ENCODE measurements at places on chromosomes 12 and 14.

DNA sequence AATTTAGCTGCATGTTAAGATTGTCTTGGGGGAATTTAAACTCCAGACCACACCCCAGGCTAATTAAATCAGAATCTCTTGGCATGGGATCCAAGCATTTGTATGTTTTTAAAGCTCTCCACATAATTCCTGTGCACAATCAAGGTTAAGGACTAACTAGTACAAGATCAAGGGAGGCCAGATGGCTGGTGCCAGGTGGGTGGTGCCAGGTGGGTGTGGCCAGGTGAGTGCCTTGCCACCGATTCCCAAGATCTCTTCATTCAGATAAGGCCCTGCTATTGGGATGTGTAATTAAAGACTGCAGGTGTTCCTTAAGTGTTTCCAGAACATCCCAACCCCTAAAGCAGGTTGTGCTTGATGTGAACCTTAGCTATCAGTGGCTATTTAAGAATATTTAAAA, 75.1 kb downstream of the NRXN3 start:
- no peak for DNase-seq

DNA sequence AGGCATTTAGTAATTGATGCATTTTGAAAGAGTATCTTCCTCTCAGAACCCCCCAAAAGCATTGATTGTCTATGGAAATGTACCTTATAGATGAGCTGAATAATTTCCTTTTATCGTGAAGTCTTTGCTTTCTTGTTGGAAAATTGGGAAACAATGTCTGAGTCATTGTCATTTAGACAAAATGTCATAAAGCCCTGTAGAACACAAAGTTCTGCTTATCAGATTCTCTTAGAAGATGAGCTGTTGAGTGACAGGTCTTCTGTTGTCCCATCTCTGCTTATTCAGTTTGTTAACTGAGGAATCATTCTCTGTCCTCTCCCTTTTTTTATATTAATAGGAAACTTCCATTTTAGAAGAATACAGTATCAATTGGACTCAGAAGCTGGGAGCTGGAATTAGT, 22.9 kb downstream of the MAPKAPK5 start:
- no peak for DNase-seq

GRCh38 chr14:100576091-100577085, 10.8 kb downstream of the BEGAIN start:
- no peak for DNase-seq

DNA sequence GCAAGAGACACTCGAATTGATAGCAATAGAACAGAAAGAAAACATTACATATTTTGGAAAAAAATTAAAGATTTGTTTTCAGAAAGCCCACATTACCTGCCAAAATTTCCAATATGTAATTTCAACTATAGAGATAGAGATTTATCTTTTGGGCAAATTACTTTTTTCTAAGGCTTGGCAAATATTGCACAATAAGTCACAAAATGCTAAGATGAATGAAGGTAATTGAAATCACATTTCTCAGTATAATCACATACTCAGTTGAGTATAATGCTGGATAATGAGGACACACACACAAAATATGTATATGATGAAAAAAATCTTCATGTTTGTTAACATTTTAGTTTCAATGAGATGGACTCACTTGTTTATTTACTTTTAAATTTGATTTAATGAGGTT, 189.2 kb upstream of the STXBP6 start:
- DNase-seq, result no peak

DNA sequence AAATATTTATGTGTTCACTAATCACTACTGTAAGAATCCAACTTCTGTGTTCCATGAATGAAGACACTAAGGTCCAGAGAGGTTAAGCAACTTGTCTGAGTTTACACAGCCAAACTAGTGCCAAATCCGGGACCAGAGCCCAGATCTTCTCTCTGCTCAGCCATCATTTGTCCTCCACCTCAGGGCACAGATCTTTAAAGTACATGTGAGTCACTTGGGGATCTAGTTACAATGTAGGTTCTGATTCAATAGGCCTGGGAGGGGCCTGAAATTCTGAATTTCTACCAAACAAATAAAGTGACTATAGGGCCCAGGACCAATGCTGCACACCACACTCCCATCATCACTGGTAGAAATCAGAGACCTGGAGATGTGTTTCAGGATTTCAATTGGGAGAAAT, 162.9 kb downstream of the GXYLT1 start:
- DNase-seq, result no peak

- DNase-seq, result no peak
These were observed 110.2 kb downstream of the SNAPC1 start for GRCh38 chr14:61872452-61872851.

DNA sequence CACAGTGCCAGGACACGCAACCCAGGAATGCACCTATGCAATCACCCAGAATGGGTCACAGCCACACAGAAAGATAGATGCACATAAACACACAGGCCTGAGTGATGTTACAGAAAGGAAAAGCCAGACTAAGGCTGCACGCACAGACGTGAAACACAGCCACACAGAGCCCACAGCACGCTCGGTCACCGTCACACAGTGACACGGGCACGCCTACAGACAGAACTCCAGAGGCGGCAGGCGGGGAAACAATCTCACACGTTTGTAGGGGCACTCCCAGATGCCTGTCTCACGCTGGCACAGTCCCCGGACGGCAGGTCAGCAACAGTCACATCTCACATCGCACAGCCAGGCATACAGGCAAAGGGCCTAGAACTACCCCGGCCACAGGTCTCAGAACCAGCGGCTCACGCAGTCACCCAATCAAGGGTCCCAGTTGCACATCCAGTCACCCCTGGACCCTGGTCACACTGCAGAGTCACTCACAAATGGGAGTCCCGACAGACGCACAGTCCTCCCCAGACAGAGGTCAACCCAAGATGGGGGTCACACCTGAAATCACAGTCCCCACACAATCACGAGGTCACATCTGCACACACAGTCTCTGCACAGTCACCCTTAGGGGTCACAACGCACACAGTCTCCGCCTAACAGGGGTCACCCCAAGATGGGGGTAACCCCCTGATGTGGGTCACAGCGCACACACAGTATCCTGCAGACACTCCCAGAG, 790 bp downstream of the SSH1 start:
- DNase-seq, result no peak

GRCh38 chr12:47947341-47947740, 16.1 kb upstream of the TMEM106C start:
- DNase-seq, result no peak

DNA sequence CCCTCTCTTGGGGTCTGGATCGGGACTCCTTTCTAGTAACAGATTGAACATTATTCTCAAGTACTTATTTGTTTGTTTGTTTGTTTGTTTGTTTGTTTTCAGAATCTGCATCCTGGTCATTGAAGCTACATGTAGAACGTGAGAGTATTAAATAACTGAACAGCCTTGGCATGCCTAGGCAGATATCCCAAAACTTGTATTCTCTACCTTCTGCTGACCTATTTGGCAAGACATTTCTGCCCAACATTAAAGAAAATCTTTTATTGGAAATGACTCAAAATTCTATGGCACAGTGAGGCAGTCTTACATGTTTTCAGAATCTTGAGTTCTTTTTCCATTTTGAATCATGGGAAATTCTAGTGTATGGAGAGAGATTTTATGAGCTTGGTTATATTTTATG, 165.1 kb upstream of the CNOT2 start:
- DNase-seq, result no peak

DNA sequence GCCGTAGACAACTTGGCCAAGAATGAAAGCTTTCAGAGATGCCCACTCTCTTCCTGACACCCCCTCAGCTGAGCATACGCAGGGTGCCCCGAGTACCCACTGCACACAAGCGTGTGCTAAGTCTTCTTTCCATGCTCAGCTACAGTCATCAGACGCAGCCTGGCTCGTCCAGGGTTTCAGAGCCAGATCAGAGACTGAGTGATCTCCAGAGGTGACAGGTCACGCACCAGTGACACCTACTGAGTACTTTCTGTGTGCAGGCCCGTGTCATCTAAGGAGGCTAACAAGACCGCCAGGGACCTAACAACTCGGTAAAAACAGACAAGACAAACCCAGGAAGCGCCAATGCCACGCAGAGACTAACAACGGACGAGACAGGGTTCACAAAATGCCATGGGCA, 25.1 kb downstream of the STX2 start:
- DNase-seq, result no peak

GRCh38 chr14:73696466-73697400, 17.5 kb downstream of the PNMA1 start:
- DNase-seq, result peak; percentile 78

- DNase-seq, result no peak
These were observed 159.4 kb downstream of the TSPAN9 start for GRCh38 chr12:3236345-3237187.

- peak; percentile 20 for DNase-seq
These were observed 3.9 kb downstream of the GZMH start for GRCh38 chr14:24605435-24606190.

- DNase-seq, result no peak
These were observed 125.6 kb downstream of the EML1 start for GRCh38 chr14:99918781-99919180.

- no peak for DNase-seq
These were observed 3.5 kb downstream of the ACRBP start for GRCh38 chr12:6643569-6644256.

DNA sequence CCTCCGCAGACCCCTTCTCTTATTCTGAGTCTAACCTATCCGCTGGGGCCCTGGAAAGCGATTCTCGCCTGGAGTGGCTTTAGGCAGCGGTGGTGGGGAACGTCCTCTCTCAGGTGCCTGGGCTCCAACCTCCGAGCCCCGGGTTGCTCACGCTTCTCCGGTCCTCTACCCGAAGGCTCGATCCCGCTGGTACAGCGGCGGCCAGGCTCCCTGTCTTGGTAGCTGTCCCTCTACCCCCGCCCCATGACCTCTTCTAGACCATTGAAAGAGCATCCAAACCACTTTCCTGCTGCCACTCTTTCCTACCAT, 505 bp upstream of the HEBP1 start:
- DNase-seq, result no peak

DNA sequence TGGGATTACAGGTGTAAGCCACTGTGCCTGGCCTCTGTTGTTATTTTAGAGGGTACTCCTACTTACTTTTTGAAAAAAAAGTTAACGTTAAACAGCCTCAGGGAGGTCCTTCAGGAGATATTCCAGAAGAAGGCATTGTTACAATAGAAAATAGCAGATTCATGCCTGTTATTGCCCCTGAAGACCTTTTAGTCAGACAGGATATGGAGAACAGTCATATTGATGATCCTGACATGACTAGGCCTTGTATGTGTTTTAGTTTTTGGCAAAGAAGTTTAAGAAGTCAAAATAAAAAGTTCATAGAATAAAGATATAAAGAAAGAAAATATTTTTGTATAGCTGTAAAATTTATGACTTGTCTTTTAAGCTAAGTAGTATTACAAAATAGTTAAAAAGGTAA, 45.3 kb downstream of the WASHC3 start:
- DNase-seq, result no peak

GRCh38 chr14:71800878-71801277, 131.4 kb upstream of the RGS6 start:
- DNase-seq, result no peak

DNA sequence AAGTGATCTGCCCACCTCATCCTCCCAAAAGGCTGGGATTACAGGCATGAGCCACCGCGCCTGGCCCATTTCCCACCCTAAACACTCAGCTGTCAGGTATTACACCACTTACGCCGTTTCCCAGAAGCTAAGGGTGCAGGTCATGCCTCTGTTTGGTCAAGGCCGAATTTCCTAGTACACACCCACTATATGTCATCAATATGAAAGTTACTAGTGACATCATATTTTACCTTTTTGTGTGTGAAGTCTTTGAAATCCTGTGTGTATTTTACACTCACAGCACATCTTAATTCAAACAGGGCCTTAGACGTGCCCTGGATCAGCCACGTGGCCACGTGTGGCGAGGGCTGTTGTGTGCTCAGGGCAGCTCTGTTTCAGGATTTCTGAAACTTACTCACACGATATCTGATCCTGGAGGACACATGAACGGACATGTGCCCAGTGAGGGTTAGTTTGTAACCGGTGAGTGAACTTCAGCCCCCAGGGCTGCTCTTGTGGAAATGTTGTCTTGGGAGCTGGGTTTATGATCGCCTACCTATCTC, 51.8 kb downstream of the GLT1D1 start:
- DNase-seq, result peak; percentile 15

DNA sequence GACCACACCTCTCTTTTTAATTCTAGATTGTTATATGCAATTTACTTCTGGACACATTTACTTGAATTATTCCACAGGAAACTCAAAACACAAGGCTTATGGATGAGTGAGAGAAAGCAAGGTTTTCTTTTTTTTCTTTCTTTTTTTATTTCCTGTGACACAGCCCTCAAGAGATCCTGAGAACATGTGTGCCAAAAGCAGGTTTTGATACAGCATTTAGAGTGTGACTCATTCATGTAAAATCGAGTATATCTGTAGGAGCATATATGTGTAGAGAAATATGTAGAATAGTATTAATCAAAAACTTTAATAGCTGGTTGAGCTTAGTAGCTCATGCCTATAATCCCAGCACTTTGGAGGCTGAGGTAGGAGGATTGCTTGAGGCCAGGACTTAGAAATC, 4.4 kb upstream of the MAX start:
- DNase-seq, result no peak

DNA sequence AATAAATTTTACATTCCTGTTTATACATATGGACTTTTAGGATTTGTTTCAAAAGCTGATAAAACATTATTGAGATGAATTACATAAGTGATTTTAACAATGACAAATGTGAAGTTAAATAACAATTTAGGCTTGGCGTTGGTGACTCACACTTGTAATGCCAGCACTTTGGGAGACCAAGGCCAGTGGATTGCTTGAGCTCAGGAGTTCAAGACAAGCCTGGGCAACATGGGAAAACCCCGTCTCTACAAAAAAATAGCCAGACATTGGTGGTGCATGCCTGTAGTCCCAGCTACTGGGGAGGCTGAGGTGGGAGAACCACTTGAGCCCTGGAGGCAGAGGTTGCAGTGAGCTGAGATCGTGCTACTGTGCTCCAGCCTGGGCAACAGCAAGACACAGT, 7.4 kb downstream of the ACOT2 start:
- no peak for DNase-seq

GRCh38 chr14:53784688-53785087, 171.9 kb downstream of the BMP4 start:
- DNase-seq, result no peak

GRCh38 chr12:108773798-108774788, 42.8 kb upstream of the CORO1C start:
- DNase-seq, result no peak

GRCh38 chr12:104166465-104166864, 28.5 kb upstream of the NFYB start:
- DNase-seq, result no peak

GRCh38 chr14:74083784-74084276, 423 bp downstream of the ALDH6A1 start:
- DNase-seq, result no peak

GRCh38 chr12:2924019-2924418, 33.3 kb downstream of the TULP3 start:
- no peak for DNase-seq

Data from Panc1 (cell line).